ENCODE measurements at places on chromosomes 2 and 18. TPM values are rescaled to one million over a fixed set of nuclear protein-coding genes. Genes with fewer than 3 reads are reported as not detected.

GRCh38 chr2:109275120-109276012 lies 146.4 kb downstream of the SH3RF3 start:
- no peak for DNase-seq

DNA sequence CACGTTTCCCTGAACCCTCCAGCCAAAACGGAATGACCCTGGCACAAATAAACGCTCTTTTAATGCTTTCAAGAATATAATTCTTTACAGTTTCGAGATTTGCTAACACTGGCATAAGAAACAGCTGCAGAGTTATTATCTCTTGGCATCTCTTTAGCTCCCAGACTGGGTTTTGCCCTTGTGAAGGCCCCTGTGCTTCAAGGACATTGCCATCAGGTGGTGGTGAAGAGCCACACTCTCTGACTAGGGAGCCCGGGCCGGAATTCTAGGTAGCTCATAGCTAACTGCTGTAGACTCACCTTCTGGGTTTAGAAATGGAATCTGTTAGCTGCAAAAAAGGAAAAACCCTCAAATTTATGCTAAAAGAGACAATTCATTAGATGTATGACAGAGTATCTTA lies 13.3 kb upstream of the GALNT14 start:
- DNase-seq: no peak

DNA sequence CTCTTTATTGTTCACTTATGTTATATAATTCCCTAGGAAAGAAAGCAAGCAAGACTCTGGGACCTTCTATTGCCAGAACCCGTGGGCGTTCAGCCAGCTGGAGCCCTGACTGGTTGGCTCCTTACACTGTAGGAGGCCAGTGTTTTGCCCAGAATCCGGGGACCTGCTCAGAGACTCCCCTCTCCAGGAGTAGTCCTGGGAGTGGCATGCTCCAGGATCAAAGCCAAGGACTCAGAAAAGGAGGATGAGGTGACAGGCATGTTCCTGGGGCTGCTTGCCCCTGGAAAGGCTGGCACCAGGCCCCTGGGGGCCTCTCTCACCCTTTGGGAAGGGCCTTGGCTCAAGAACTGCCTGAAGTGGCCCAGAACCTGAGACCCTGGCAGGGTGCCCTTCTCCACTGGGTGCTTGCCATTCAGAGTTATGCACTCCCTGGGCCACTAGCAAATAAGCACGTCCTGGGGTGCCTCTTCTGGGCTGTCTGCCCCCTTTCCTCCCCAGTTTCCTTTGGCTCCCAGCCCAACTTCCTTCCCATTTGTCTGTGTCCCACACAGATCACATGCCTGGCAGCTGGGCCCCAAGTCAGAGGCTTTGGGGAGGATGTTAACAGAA lies 19.6 kb upstream of the KIF3C start:
- no peak for DNase-seq

- DNase-seq: no peak
These were observed 36.3 kb upstream of the CYP27C1 start for GRCh38 chr2:127256381-127256780.

Gene CD8B2
- not detected for total RNA-seq

DNA sequence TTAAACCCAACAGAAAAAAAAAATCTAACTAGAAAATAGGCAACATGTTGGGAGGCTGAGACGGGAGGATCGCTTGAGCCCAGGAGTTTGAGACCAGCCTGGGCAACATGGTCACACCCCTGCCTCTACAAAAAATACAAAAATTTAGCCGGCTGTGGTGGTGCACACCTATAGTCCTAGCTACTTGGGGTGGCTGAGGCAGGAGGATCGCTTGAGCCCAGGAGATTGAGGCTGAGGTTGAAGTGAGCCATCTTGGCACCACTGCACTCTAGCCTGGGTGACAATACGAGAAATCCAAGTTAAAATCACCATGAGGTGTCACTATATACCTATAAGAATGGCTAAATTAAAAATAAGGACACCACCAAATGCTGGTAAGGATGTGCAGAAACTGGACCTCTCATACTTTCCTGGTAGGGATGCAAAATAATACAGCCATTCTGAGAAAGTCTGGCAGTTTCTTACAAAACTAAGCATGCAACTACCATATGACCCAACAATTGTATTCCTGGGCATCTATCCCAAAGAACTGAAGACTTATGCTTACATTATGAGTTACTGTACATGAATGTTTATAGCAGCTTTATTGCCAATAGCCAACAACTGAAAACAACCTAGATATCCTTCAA lies 2.2 kb downstream of the SEPTIN10 start:
- no peak for DNase-seq

DNA sequence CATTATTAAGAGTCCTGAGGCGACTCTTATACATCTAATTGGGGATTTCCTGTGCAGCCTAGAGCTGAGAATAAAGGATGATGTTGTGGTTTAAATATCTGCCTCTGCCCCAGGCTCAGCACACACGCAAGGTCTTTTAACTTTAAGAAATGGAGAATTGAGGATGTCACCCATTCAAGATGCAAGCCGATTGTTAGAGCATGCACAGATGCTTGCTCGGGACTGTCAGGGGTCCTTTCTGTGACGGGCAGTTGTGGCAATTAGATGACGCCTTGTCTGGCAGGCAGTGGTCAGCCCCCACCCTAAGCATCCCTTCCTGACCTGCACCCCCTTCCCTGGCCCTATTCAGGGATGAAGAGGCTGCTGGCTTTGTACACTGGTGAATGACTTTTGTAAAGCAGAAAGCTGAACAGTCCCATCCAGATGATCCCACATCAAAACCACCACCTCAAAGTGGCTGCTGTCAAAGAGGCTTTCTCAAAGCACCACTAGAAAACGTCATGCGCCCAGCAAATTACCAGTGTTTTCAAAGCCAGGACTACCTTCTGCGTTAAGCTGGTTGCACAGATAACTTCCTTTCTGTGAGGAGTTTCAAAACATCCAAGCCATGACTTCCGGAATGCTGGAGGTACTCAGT lies 23.7 kb downstream of the FAM178B start:
- peak; percentile 30 for DNase-seq

Gene G6PC2
- not detected for total RNA-seq

All from OCI-LY7 (cell line).